ENCODE measurements at places on chromosomes 1 and 21.

DNA sequence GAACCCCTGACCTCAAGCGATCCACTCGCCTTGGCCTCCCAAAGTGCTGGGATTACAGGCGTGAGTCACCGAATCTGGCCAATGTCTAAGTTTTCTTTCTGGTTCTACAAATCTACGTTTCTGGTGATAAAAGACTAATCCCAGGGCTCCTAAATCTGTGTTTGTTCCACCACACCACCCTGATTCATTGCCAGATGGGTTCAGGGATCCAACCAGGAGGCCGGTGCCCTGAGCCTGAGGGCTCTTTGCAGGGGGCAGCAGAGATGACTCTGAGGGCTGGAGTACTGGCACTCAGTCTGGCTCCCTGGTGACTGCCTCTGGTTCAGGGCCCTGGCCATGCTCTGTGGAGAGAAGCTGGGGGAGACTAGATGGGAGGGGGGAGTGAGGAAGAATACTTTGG is 10.5 kb upstream of the OPRD1 start:
- DNase-seq: no peak

DNA sequence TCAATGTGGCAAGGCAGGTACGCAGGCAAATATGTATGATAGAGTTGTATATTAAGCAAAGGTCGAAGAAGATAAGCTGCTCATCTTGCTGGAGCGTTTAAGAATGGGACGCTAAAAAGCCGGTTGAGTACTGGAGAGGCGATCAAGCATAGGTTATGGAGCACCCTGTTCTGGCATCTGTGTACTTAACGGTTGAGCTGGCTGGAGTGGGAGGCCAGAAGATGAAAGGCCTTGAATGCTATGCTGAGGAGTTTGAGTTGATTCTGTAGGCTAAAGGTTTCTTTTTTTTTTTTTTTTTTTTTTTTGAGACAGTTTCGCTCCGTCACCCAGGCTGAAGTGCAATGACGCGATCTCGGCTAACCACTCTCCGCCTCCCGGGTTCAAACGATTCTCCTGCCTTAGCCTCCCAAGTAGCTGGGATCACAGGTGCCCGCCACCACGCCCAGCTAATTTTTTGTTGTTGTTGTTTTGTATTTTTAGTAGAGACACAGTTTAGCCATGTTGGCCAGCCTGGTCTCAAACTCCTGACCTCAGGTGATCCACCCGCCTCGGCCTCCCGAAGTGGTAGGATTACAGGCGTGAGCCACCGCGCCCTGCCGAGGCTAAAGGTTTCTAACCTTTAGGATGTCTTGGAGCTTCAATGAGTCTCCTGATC is 850 bp upstream of the KHDC4 start:
- DNase-seq: no peak

GRCh38 chr1:114107474-114108435 is 45.9 kb downstream of the SYT6 start:
- no peak for DNase-seq

- DNase-seq: peak; percentile 46
These were observed 93.7 kb downstream of the CTH start for GRCh38 chr1:70504821-70505193.

GRCh38 chr1:27074175-27074780 is 61.6 kb upstream of the TENT5B start:
- peak; percentile 60 for DNase-seq

DNA sequence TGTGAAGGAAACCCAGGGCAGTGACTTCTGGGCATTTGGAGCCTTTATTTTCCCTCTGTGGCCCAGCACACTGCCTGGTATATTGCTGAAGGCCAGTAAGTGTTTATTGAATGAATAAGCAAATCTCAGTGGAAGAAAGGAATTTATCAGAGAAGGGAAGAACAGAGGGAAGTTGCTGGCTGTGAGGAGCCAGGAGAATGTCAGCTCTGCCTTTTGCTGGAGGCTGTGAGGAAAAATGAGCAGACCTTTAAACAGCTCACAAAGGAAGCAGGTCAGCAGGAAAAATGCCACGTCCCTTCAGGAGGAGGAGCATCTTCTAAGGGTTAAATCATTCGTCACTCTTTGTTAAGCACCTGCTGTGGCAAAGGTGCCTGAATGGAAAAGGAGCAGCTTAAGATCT is 75.9 kb downstream of the GIPC2 start:
- no peak for DNase-seq

DNA sequence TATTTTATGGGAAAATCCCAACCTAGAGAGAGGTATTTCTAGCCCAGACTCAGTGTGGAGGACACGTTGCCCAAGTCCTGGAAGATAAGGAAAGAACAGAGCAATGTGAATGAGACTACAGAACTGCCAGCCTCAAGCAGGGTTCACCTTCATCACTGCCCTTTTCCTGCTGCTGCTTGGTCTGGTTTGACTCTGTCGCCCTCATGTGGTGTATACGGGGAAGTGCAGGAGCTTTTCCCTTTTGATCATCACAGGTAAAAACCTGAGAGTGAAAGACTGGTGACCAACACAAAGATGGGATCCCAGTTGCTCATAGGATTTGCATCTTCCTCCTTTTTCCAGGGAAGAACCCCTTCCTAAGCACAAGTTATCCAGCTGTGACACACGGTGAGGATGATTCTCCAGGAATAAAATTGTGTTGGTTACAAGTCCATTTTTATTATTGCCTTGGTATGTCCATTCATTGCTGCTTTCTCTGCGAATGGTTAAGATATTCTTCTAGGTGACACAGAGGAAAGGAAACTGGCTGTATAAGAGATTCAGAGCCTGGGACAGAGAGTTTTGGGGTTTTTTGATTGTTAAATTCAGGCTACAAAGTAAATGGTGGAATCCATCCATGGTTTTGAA is 89.5 kb upstream of the CD53 start:
- peak; percentile 55 for DNase-seq

DNA sequence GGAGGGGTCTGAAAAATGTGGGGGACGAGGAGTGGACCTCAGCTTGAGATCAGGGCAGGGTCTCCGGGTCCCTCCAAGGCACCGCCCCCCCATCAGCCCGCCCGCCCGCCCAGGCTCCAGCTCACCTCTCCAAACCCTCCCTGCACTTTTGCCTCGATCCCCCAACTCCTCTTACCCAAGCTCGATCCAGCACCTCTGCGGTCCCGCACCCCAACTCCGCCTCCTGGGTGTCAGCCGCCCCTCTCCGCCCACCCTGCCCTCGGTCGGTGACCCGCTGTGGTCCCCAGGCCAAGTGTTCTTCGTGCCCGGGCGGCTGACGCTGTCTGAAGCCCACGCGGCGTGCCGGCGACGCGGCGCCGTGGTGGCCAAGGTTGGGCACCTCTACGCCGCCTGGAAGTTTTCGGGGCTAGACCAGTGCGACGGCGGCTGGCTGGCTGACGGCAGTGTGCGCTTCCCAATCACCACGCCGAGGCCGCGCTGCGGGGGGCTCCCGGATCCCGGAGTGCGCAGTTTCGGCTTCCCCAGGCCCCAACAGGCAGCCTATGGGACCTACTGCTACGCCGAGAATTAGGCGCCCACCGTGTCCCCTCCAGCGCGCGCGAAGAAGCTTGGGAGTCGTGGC is 5.7 kb downstream of the HAPLN2 start:
- DNase-seq: no peak

DNA sequence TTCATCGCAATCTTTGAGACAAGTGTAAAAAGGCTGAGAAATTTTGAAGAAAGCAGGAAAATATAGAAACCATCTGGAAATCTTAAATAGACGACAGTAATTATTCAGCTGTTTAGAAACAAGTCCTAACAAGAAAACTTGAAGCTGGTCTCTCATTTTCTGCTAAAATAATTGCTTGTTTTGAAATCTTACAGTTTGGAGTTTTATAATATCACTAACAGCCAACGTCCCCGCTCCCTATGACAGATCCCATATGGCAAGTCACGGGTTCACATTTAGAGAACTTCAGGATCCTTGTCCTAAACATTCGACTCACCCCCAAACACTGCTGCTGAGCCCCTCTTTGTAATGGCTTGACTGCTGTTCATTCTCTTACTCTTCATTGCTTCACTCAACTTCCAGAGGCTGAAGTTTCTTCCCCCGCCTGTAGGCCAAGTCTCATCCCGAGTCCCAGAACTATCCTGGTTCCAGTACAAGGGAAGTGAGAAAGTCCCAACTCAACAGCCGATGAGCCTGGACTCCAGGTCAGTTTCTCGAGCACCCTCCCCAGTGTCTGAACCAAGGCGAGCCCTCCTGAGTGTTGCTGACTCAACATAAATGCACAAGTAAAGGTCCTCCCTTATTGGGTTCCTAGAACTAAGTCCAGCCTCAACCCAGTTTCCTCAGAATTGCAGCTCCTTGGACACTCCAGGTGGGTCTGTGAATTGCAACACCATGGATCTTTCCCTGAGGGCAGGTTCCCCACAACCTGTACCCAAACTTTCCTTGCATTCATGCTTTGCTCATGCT is 93.4 kb upstream of the BACE2 start:
- no peak for DNase-seq

DNA sequence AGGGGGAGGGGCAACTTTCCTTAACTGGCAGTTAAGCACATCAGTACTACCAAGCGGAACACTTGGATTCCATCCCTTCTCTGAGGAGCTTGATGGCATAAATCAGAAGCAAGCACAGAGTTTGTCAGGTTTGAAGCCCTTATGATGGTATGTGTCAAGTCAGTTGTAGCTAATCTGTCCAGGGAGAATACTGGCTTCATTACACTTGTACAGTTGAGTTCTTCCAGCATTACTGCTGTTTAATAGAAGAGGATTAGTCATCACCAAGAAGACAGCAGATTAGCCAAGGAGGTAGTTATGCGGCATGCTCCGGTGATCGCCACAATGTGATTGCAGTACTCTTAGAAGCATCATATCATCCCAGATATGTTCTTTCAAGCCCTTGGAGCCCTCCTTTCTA is 2.1 kb upstream of the TDRD5 start:
- DNase-seq: no peak

DNA sequence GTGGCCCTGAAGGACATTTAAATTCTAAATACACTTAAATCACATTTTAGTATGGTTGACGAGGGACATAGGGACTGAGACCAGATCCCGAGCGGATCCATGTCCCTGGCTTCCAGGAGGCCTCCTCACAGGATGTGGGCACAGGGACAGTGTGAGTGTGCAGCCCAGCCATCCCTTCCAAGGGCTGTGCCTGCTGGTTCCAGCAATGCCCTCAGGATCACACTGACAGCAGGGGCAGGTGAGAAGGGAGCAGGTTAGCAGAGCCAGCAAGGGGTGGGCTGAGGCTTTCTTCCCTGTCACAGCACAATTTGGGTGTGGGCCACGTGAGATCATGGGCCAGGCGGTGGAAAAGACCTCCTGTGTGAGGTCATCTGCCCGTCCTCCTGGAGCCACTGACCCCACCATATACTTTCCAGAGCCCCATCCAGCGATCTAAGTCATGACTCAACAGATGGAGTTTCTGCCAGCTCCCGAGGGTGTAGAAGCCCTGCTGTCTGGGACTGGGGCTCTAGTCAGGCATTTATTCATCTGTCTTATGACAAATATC is 37.0 kb upstream of the PRSS38 start:
- peak; percentile 47 for DNase-seq

GRCh38 chr1:172900376-172900997 is 150.3 kb downstream of the TNFSF18 start:
- DNase-seq: no peak

GRCh38 chr21:41682719-41683179 is 84.1 kb downstream of the RIPK4 start:
- no peak for DNase-seq

GRCh38 chr1:46171871-46172270 is 3.0 kb upstream of the TSPAN1 start:
- DNase-seq: no peak

- no peak for DNase-seq
These were observed 592 bp downstream of the CRCT1 start for GRCh38 chr1:152514715-152515433.

DNA sequence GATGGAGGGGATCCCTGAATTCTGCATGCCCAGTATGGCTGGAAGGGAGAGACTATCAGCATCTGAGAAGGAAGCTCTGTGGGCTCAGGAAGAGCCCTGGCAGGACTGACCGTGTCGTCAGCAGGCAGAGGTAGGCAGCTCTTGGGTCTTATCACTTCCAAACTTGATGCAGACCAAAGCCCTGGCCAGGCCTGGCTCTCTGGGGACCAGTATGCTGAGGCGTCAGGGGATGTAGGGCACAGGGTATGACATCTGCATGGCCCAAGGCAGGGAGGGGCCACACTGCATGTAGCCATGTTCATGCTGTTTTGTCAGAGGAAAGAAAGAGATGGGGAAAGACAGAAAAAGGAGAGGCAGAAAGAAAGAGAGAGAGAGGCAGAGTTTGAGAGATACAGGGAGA is 6.3 kb downstream of the FGR start:
- DNase-seq: no peak

- DNase-seq: no peak
These were observed 139.5 kb upstream of the HMGB4 start for GRCh38 chr1:33724348-33724747.

GRCh38 chr1:14296795-14297194 is 301.7 kb upstream of the KAZN start:
- peak; percentile 58 for DNase-seq

DNA sequence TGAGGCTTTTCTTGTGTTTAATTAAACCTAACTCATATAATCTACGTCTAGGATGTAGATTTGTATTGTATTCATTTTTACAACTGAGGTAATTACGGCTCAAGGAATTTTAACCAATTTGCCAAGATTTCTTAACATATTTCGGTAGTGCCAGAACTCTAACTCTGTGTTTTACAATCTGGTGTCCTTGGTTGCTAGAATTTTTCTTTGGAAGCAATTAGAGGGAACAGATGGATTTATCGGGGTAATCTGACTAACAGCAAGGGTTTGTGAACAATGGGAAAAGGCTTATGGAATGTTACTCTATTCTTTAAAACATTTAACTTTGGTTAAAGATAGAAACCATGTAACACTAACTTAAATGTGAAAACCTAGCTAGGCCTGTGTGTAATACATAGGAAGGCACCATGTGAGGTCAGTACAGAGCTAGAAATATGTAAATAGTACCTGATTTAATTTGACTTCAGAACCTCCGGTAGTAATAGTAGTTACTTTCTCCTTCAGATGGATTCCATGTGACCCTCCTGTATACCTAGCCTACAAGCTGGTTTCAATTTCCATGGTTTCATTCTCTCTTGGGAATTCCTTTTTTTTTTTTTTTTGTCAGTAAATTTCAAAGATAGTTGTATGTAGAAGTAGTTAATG is 1.2 kb downstream of the MTF2 start:
- peak; percentile 61 for DNase-seq

- DNase-seq: no peak
These were observed 9.9 kb downstream of the TNN start for GRCh38 chr1:175077356-175078030.

DNA sequence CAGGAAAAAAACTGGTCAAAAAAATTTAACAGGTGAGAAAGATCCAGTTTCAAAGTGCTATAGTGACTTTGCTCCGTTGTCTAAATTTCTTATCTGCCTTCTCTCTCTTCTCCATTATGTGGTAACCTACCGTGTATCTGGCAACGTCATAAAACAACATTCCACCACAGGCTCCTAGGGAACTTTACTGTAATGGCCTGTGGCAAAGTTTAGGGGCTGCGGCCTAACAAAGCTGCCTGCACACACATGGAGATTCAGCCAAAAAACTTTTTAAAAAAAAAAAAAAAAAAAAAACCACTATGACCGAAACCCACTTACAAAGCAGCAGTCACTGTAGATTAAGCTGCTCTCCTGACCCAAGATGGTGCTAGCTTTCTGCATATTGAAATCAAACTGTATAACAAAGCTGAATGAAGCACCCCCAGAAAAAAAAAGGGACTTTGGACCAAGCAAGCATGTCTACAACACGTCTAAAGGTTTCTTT is 202.6 kb downstream of the SLC45A1 start:
- no peak for DNase-seq

All from HT1080 (cell line).